Thyroid gland (tissue), 4 donors: ENCODE measurements at places on chromosomes 6 and 20. TPM values are rescaled to one million over a fixed set of nuclear protein-coding genes. Genes with fewer than 3 reads are reported as not detected.

- no peak overlapping the region for H3K4me3 ChIP-seq
- H3K36me3 ChIP-seq, result no peaks in the 10 kb centered on the region
- no peaks in the 10 kb centered on the region for H3K27me3 ChIP-seq
These were observed 64.9 kb downstream of the BCAS1 start for GRCh38 chr20:54005524-54005923.

DNA sequence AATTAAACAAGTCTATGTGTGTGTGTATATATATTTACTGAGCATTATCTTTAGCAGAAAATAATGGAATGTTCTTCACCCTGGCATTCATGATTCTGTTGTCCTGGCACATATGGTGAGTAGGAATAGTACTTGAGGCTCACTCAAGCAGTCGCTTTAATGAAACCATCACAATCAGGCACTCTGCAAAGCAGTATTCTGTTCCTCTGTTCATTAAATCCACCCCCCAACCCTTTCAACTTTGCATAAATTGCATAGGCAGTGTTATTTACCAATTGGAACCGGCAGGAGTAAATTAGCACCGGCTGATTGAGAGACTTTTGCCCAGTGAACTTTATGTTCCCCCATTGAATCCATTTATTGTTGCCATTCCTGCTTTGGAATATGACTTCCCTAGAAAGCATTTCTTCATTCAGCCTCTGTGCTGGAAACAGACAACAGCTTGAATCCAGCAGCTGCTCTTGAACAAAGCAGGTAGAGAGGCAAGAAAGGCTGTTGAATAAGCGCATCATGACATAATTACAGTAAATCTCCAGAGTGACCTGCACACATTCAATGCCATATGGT is 268.0 kb upstream of the RNF217 start:
- no peak overlapping the region for H3K27ac ChIP-seq
- no peak overlapping the region for H3K4me3 ChIP-seq
- DNase-seq, result no peak

DNA sequence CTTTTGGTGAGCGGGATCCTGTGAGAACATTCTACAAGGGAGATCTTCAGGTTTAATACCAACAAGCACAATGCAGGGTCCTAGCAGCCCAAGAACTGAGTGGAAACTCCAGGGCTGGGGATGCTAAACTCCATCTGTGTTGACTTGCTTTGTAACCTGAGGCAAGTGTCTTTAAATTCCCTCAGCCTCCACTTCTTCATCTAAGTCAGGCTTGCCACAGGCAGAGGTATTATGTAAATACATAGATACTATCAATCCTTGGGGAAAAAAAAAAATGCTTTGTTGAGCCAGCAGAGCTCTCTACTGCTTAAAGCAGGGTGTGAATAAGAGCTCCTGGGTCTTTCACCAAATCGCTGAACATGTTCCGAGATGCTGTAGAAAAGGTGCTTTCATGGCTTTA is 114.2 kb upstream of the PHACTR1 start:
- no peaks in the 10 kb centered on the region for H3K36me3 ChIP-seq
- H3K27me3 ChIP-seq, result no peaks in the 10 kb centered on the region
- no peak overlapping the region for H3K4me3 ChIP-seq
- no peak for DNase-seq

GRCh38 chr6:139370283-139370998 is 4.0 kb downstream of the CITED2 start:
- peaks cover 28% of the 10 kb centered on the region for H3K36me3 ChIP-seq
- peaks cover 30% of the 10 kb centered on the region for H3K4me1 ChIP-seq
- peak overlapping the region; percentile 100 for H3K27ac ChIP-seq
- H3K27me3 ChIP-seq, result no peaks in the 10 kb centered on the region
- peak overlapping the region; percentile 93 for H3K4me3 ChIP-seq

- peaks cover 26% of the 10 kb centered on the region for H3K4me1 ChIP-seq
- no peak overlapping the region for H3K4me3 ChIP-seq
- DNase-seq, result peak; percentile 36
- no peaks in the 10 kb centered on the region for H3K36me3 ChIP-seq
- H3K27me3 ChIP-seq, result no peaks in the 10 kb centered on the region
These were observed 43.5 kb downstream of the FNDC1 start for GRCh38 chr6:159212525-159213280.

DNA sequence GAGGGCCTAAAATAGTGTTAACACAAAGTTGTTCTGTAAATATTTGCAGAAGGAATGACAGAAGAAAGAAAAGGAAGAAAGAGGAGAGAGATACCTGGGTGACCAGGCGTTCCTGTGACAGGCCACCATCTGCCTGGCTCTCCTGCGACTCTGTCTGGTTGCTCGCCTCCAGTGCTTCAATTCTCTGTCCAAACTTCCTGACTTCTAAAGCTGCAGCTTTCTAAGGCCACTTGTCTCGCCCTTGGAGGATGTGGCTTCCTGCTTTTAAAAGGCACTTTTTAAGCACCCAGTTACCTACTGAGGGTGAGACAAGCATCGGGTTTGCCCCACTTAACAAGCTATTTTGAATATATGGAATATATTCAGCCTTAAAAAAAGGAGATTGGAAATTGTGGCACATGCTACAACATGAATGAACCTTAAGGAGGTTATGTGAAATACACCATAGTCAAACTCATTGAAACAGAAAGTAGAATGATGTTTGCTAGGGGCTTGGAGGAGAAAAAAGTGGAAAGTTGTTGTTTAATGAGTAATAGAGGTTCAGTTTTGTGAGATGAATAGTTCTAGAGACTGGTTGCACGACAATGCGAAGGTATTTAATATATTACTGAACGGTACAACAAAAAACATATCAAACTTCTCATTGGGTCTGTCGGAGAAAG is 32.8 kb downstream of the VIP start:
- no peak overlapping the region for H3K4me3 ChIP-seq
- no peaks in the 10 kb centered on the region for H3K27me3 ChIP-seq
- DNase-seq, result no peak

DNA sequence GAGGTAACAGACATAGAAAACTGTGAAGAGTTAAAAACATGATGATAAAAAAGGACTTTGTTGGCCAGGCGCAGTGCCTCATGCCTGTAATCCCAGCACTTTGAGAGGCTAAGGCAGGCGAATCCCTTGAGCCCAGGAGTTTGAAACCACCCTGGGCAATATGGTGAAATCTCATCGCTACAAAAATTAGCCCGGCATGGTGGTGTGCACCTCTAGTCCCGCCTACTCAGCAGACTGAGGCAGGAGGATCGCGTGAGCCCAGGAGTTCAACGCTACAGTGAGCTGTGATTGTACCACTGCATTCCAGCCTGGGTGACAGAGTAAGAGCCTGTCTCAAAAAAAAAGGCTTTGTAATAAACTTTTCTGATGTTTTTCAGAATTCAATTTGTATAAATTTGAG is 60.1 kb downstream of the GFOD1 start:
- H3K4me3 ChIP-seq, result no peak overlapping the region
- peak; percentile 52 for DNase-seq
- H3K27ac ChIP-seq, result no peak overlapping the region
- H3K36me3 ChIP-seq, result no peaks in the 10 kb centered on the region
- no peaks in the 10 kb centered on the region for H3K27me3 ChIP-seq

MYB gene
- 0.75 TPM for total RNA-seq

BAK1 gene
- 2.3 TPM for total RNA-seq

GPSM3 gene
- total RNA-seq, result 4.2 TPM

AKAP12 gene
- 50.7 TPM for total RNA-seq

ZNF311 gene
- 1.7 TPM for total RNA-seq

FAM83C gene
- total RNA-seq, result not detected
